ENCODE measurements at places on chromosomes 11 and 22. TPM values are rescaled to one million over a fixed set of nuclear protein-coding genes. Genes with fewer than 3 reads are reported as not detected.

The CD82 gene
- total RNA-seq = 34.8 TPM

The SMIM38 gene
- total RNA-seq = 0.24 TPM

The HBE1 gene
- total RNA-seq = 5.5 TPM

The SLC5A4 gene
- 0.09 TPM for total RNA-seq

The CD6 gene
- 30.7 TPM for total RNA-seq

The OR8G5 gene
- 0.05 TPM for total RNA-seq
